ENCODE measurements at places on chromosomes 7 and 10.

DNA sequence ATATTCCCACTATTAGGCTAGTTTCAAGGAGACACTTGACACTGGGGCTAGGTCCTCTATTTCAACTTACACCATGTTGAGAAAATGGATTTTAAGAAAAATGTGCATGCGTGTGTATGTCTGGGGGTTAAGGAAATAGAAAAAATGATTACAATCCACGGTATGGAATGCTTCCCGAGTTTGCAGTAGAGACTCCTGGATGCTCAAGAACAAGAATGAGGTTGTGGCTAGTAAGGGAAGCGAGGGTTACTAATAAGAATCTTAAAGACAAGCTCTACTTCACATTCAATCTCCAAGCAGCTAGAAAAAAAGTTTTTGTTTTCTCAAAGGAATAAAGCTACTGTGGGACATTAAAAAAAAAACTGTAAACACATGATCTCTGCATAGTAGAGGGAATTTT lies 54.7 kb downstream of the ANK3 start:
- DNase-seq = no peak

GRCh38 chr10:28738200-28738599 lies 60.9 kb downstream of the BAMBI start:
- no peak for DNase-seq

DNA sequence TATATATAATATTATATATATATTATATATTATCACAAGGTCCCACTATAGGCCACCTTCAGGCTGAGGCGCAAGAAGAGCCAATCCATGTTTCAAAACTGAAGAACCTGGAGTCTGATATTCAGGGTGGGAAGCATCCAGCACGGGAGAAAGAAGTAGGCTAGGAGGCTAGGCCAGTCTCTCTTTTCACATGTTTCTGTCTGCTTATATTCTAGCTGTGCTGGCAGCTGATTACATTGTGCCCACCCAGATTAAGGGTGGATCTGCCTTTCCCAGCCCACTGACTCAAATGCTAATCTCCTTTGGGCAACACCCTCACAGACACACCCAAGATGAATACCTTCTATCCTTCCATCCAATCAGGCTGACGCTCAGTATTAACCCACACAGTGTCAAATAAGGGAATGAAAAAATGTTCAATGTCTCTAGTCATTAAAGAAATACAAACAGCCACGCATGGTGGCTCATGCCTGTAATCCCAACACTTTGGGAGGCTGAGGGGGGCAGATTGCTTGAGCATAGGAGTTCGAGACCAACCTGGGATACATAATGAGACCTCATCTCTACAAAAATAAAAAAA lies 135.4 kb upstream of the PCBD1 start:
- no peak for DNase-seq

DNA sequence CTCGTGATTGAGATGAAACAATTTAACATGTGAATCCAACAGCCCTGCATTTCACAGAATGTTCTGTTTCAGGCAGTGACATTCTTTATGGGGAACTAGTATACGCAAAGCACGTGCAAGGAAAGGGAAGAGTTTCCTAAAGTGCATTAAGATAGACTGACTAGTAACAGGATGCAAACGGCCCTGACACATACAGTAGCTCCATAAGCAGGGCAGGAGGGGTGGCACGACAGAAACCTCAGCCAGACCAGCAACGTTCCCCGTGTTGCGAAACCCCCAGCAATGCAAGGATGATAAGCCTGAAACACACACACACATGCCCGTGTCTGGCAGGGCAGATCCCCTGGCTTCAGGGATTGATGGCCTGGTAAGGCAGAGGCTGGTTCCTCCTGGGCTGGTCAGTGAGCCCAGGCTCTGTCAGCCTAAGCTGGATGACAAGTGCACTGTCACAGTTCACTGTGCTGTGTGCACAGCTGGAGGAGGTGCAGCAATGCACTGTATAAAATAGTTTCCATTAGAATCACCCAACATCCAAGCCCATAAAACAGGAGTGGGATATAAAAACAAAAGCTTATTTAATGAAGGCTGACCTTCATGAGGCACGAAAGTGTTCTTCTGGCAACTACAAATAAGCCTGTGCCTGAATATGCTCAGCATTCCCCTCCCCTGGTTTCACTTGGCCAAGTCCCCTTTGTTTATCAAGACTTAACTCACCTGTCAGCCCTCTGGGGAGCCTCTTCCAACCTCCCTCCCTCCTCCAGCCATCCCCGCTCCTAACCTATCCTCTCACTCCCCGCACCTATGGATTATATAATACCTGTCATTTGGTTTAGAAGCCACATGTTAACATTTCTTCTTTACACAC lies 88.8 kb downstream of the GSAP start:
- DNase-seq = no peak

- DNase-seq = peak; percentile 70
Measured at GRCh38 chr10:72242675-72243074, 26.6 kb upstream of the ASCC1 start.

GRCh38 chr10:19817231-19817933 lies 1.1 kb downstream of the PLXDC2 start:
- peak; percentile 64 for DNase-seq

GRCh38 chr10:77530011-77530410 lies 107.6 kb downstream of the KCNMA1 start:
- DNase-seq = no peak

DNA sequence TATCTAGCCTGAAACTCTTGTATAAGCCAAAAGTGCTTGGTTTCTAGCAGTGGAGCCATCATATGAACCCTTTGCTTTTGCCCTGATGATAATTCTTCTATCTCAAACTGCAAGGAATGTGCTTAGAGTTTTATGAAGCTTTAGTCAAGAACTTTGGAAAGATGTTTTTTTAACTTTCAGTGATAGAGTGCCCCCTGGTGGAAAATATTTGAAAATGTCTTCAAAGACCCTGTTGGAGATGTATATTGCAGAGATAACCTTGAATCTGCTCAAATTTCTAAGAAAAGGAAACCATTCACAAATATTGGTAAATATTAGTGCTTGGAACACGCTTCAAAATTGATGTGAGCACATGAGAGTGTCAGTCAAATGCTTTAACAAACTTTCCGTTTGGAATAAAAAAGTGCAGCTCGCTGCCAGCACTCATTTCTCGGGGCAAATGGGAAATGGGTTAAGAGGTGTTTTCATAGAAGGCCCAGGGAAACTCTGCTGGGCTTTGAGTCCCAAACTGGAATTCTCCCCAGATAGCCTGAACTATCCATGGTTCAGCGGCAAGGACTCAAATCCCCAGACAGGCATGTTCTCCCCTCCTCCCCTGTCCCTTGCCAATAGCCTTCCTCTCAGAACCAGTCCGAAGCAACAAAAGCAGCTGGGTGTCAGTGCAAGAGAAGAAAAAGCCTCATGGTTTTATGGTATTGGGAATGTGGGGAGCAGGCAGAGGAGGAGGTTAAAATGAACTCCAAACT lies 129.3 kb downstream of the MYOF start:
- no peak for DNase-seq

DNA sequence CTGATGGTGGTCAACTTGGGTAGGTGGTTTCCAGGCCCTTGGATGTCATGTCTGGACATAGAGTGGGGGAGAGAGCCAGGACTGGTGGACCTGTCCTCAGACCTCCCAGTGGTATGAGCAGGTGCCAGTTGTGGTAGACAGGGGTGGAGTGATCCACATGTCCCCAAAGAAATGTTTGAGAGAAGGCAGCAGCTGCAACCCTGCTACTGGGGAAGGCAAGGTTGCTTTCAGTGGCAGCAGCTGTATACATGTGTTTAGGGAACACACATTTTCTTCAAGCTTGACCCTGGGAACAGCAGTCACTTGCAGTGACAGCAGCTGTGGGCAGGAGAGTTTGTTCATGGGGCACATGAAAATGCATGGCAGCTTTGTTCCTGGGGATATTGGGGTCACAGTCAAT lies 882.6 kb upstream of the C7orf33 start:
- no peak for DNase-seq

DNA sequence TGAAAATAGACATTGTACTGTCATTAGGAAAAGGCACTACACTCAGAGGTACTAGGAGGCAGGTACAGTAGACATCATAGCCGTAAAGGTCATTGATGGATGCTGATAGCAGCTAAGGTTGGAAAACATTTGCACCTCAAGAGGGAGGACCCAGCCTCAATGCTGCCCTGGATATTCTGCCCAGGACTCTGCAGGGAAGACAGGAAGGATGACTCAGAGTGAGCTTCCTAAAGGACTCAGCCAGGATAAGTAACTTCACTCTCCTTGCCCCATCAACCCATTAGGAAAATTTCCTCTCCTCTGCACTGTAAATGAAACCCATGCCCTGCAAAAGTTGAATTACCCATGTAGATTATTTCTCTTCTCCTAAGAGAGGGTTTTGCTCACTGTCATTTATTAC lies 617.9 kb upstream of the MKI67 start:
- no peak for DNase-seq

DNA sequence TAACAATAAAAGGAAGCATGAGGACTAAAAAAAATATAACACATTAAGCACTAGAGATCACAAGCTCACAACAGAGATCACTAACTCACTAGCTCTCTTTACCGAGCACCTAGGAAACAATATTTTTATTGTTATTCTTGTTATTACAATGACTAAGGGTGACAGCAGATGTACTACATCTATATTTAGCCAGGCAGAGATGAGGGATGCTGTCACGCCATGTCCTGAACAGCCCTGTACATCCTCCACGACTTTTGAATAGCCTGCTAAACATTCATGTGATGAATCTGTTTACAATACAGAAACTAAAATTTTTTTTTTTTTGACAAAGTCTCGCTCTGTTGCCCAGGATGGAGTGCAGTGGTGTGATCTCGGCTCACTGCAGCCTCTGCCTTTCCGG lies 22.7 kb downstream of the FAM133B start:
- DNase-seq = no peak

DNA sequence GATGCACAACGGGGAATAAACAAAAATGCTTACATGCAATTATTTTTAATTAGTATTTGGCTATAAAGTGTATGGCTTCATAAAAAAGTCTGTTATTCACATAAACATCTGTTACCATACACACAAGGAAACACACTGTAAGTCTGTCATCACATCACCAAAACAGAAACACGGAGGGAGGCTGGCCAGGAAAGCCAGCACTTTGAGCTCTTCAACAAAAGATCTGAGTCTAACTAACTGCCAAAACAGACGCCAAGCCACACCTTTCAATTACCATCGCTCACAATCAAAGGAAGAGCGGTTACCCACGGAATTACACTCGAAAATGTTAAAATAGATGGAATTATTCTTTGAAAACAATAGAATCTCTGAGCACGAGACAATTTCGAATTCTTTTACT lies 49.2 kb upstream of the MGMT start:
- no peak for DNase-seq

GRCh38 chr10:36669615-36670352 lies 455.6 kb upstream of the ANKRD30A start:
- DNase-seq = no peak

- peak; percentile 40 for DNase-seq
Measured at GRCh38 chr7:45601094-45601493, 26.9 kb downstream of the ADCY1 start.

DNA sequence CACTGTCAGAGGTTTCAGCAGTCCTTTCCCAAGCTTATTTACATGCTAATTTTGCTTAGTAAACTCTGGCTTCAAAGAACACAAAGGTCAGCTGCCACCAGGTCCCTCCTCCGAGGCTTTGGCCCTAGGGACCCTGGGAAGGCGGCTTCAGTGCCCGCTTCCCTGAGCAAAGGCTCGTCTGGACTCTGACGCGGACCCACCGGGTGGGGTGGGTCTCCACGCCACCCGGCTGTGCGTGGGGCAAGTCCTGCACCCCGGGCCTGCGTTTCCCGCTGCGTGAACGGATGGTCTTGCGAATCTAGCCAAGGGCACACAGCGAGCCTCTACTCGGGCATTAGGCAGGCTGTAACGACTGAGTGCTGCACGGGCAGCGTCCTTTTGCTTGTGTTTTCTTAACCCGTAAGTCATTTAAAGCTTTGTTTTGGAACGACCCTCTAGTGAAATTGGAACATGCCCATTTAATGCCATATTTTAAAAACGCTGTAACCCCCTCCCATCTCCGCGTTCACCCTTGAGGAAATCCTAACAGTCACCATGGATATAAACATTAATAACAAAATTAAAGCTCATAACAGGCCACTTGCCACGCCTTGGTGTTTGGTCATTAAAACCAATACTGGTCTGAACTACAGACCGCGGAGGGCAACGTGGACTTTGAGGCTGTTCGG lies 828 bp downstream of the BNIP3 start:
- peak; percentile 57 for DNase-seq

GRCh38 chr7:27678617-27679260 lies 16.1 kb upstream of the HIBADH start:
- DNase-seq = no peak

GRCh38 chr10:75959209-75959608 lies 527.8 kb downstream of the LRMDA start:
- no peak for DNase-seq

- no peak for DNase-seq
Measured at GRCh38 chr7:93883078-93883916, 7.3 kb downstream of the TFPI2 start.

GRCh38 chr10:126405239-126405775 lies 17.0 kb upstream of the ADAM12 start:
- DNase-seq = no peak

DNA sequence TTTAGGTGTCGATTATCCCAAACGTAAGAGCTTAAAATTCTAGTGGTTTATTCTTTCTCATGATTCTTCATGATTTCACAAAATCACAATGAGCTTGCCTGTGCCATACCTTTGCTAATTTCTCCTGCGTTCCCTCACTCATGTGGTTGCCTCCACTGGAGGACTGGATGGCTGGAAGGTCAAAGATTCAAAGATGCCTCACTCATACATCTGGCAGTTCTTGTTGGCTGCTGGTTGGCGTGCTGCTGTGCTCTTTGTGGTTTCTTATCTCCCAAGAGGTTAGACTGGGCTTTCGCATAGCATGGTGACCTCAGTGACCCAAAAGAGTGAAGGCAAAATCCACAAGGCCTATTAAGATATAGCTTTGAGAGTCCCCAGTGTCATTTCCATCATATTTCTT lies 877.6 kb upstream of the AUTS2 start:
- no peak for DNase-seq

- DNase-seq = no peak
Measured at GRCh38 chr10:104766341-104766740, 125.3 kb downstream of the SORCS3 start.

- no peak for DNase-seq
Measured at GRCh38 chr7:800692-801091, 31.6 kb upstream of the SUN1 start.

DNA sequence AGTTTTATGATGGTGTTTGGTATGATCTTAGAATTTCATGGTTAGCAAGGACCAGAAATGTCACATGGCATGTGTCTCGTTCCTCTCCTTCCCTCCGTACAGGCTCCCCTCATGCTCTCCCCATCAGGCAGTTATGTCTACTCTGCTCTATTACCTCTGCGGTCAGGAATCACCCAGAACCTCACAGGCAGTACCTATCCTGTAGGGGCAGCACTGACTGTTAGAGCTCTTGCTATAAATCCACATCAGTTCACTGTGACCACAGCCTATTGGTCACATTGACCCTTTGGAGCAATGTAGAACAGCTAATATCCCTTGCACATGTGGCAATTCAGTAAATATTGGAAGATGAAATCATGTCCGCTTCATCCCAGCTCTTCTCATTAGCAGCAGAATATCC lies 151.8 kb downstream of the WNT2 start:
- no peak for DNase-seq

Data from sciatic nerve (tissue), 2 donors.